Prostate gland (tissue), 2 donors: ENCODE measurements at places on chromosomes 1 and 21. TPM values are rescaled to one million over a fixed set of nuclear protein-coding genes. Genes with fewer than 3 reads are reported as not detected.
A peak's percentile ranks its signal among the peaks of the same experiment; 100 is the strongest.

REN gene
- total RNA-seq = not detected

WLS gene
- 92.1 TPM for total RNA-seq

C8A gene
- total RNA-seq = not detected

TMOD4 gene
- total RNA-seq = not detected

CFH gene
- total RNA-seq = 31.5 TPM

GRCh38 chr1:156048663-156049258 lies 4.8 kb downstream of the UBQLN4 start:
- DNase-seq = no peak

- no peak for DNase-seq
Measured at GRCh38 chr1:93025572-93025971, 53.5 kb upstream of the MTF2 start.

DNA sequence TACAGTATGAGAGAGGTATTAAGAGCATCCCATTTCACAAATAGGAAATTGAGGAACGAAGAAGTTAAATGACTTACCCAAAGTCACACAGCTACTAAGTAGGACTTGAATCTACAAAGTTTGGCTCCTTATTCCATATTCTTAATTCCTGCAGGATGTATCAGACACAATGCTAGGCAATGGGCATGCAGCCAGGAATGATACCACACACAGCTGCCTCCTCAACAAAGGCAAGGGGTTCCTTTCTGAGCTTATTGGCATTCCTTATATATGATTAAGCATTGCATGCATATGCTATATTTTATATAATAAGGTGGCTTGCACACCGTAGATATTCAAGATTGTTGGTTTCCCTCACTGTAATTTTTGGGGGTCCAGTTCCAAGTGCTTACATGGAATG lies 34.2 kb upstream of the JUN start:
- no peak for DNase-seq

GRCh38 chr1:164772635-164773034 lies 213.7 kb downstream of the PBX1 start:
- DNase-seq = peak; percentile 74

- no peak for DNase-seq
Measured at GRCh38 chr1:185825556-185825955, 91.4 kb downstream of the HMCN1 start.

DNA sequence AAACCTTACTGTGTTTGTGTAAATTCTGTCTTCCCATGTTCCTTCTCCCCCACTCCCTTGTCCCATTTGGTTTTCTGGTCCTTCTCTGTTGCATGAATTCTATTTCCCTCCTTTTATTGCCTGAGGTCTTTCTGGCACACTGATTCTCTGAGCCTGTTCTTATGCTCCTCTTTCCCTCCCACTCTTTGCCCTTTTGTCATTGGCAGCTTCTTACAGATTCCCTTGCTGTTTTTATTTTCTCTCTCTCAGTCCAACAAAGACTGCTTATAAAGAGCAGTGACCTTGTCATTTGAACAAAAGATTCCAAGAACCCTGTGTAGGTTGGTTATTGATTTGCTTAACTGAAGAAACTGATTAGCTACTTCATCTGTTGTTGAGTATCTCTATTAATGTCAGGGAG lies 49.7 kb downstream of the GPR52 start:
- no peak for DNase-seq

DNA sequence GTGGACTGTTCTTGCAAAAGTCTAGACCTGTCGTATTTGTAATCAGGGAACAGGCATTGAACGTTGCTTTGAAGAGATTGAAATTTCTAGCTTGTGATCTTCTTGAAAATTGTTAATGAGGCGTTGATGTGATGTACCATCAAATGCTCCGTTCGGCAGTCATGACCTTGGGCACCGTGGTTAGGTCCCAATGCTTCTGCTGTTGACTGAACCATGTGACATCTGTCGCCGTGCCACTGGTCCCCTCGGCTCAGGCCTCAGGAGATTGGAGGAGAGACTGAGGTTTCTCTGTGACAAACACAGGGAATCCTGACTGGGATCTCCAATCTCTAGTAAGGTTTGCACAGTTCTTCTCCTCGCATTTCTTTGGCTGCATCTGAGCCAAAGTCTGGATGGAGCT lies 18.1 kb upstream of the KCNAB2 start:
- DNase-seq = no peak

DNA sequence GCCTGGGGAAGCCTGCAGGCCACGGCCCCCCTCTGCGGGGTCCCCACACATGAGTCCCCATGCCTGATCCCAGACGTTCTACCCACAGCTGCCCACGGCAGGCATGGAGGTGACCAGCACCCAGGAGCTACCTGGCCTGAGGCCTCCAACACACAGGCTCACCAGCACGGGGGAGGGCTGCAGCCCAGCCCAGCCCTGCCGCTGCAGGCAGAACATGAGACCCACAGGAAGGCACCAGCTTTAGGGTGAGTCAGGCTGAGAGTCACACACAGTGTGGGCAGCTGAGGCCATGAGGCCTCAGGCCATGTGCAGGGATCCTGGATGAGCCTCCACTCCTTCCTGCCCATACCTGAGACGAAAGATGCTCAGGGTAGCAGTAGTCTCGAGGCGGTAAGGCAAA lies 121.1 kb downstream of the PSMG1 start:
- DNase-seq = no peak

- no peak for DNase-seq
Measured at GRCh38 chr1:22683547-22683946, 27.1 kb upstream of the EPHB2 start.

DNA sequence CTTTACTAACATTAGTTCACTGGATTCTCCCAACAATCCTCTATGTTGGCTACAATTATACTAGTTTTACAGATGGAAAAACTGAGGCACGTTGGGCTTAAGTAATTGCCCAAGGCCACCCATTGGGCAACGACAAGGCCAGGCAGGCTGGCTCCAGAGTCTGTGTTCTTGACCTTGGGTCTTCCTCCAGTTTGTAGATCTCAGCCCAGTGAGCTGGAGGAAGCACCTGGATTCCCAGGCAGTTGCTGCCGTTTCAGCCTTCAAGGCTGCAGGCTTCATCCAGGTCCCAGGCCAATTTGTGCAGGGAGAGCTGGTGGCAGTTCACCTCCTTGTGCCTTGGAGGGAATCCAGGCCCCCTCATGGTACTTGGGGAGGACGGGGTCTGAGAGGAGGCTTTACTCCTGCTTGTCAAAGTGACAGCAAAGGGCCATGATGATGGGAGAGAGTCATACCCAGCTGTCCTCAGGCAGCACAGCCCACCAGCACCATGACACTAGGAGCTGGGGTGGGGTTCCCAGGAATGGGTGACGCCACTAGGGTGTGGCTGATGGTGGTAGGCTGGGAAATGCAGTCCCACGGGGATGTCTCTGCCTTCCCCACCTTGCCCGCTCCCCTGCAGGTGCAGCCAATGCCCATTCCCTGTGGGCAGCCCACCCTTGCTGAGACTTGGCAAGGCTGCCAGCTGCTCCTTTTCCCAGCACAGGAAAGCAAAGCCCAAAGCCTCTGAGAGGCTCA lies 27.1 kb downstream of the PKP1 start:
- no peak for DNase-seq

DNA sequence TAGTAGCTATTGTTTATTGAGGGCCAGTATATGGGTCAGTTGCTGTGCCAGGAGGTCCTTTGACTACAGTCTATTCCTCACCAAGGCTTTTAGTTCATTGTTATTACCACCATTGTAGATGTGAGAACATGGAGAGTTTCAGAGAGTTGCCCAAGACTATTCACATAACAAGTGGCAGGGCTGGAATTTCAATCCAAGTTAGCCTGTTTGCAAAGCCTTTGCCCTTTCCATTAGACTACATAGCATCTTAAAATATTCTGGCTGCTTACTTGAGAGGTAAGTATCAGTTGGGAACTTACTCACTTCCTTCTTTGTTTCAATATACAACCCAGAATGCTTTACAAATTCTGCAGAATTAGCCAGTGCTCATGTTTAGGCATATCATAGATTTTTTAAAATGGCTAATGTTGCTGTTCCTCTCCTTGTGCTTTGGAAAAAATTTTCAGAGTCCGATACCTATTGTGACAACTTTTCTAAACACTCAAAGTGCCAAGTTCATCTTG lies 141.2 kb downstream of the FGGY start:
- no peak for DNase-seq

GRCh38 chr21:45534636-45535331 lies 7.5 kb downstream of the SLC19A1 start:
- no peak for DNase-seq

DNA sequence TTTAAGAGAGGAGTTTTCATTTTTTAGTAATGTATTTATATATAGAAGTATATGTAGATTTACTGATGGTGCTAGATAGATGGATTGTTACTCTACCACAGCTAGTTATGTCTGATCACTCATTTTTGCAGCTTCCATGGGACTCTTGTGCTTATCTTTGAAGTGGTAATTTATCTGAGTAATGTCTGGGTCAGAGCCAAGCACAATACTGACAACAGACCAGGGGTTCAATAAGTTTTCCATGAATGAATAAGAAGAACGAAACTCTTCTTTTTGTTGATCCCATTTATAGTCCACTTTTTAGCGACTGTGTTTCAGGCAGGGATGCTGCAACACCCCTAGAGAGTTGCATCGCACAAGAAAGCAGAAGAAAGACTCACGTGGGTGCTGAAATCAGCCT lies 935.2 kb downstream of the PLA2G4A start:
- no peak for DNase-seq

DNA sequence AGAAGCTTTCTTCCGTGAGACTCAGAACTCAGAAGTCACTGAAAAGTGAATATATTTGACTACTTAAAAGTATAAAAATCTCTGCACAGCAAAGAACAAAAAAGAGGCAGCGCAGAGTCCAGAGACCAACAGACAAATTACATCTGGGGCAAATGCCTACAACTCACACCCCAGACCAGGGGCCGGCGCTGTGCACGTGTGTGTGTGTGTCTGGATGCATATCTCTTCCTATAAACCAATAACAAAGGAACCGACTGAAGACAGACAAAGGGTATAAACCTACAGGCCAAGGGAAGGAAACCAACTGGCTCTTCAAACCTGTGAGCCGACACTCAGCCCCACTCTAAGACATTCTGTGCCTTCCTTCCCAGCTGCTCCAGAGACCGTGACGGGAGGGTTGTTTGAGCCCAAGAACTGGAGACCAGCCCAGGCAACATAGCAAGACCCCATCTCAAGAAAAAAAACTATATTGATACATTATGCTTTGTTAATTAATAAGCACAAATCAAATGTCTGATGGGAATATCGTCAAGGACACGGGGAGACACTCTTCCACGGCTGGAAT lies 18.8 kb downstream of the WNT9A start:
- no peak for DNase-seq

GRCh38 chr1:61170328-61171238 lies 88.2 kb downstream of the NFIA start:
- DNase-seq = no peak

- DNase-seq = no peak
Measured at GRCh38 chr1:245059806-245060424, 94.9 kb upstream of the KIF26B start.

DNA sequence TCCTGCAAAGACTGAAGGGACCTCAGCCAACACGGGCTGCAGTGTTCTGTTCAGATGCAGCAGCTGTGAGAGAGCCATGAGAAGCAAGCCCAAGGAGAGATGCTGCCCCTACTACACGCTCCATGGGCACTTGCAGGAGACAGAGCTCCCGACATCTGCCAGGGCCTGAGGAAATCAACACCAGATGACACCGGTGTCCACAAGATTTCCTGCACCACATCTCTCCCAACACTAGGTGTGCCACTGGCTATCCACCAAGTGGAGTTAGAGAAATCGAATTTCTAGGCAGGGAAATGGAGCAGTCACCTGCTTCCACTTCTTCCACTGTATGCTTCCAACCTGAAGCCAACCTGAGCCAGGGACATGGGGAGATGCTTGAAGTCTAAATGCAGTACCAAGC lies 445.3 kb downstream of the RWDD3 start:
- no peak for DNase-seq

- DNase-seq = no peak
Measured at GRCh38 chr1:204463125-204464060, 31.2 kb downstream of the PIK3C2B start.

DNA sequence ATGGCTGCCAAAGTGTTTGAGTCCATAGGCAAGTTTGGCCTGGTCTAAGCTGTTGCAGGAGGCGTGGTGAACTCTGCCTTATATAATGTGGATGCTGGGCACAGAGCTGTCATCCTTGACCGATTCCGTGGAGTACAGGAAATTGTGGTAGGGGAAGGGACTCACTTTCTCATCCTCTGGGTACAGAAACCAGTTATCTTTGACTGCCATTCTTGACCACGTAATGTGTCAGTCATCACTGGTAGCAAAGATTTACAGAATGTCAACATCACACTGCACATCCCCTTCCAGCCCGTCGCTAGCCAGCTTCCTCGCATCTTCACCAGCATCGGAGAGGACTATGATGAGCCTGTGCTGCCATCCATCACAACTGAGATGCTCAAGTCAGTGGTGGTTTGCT lies 215.8 kb upstream of the JUN start:
- DNase-seq = no peak
